Nucleus accumbens (tissue), 56 donors: ENCODE measurements at places on chromosomes 2 and 18.

GRCh38 chr2:216108310-216108966 lies 710 bp upstream of the XRCC5 start:
- no peak for DNase-seq

GRCh38 chr18:47691611-47692010 lies 238.8 kb downstream of the SMAD2 start:
- DNase-seq, result no peak

DNA sequence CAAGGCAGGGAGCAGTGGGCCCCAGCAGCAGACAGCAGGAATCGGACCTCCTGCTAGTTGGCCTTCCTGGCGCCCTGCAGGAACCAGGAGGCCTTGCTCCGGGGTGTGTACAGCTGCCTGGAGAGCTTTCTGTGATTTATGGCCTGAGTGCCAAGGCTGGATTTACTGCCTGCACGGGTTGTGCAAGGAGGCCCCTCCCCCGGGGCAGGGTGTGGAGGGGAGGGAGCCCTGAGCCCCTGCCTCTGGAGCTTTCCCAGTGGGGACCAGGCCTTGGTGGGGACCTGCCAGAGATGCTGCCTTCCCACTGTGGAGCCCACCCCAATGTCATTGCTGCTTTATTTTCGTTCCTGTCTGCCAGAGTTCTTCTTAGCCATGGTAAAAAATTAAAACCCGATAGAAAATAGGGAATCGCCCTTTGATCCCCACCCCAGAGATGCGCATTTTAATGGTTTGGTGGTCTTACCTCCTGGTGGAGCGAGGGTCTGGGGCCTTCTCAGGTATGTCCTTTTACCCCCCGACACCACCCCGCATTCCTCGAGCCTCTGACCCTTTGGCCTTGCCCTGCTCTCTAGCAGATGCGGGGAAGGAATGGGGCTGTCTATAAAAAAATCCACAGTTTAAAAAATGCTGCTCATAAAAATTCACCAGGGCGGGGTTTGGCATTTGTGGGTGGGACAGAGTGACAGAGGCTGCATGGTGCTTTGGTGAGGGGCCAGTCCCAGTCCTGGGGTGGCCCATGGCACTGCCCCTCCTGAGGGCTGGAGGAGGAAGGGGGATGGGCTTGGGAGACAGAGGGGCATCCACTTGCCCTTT lies 6.9 kb upstream of the RALB start:
- no peak for DNase-seq

GRCh38 chr2:217399291-217399690 lies 539.4 kb upstream of the TNP1 start:
- DNase-seq, result no peak

DNA sequence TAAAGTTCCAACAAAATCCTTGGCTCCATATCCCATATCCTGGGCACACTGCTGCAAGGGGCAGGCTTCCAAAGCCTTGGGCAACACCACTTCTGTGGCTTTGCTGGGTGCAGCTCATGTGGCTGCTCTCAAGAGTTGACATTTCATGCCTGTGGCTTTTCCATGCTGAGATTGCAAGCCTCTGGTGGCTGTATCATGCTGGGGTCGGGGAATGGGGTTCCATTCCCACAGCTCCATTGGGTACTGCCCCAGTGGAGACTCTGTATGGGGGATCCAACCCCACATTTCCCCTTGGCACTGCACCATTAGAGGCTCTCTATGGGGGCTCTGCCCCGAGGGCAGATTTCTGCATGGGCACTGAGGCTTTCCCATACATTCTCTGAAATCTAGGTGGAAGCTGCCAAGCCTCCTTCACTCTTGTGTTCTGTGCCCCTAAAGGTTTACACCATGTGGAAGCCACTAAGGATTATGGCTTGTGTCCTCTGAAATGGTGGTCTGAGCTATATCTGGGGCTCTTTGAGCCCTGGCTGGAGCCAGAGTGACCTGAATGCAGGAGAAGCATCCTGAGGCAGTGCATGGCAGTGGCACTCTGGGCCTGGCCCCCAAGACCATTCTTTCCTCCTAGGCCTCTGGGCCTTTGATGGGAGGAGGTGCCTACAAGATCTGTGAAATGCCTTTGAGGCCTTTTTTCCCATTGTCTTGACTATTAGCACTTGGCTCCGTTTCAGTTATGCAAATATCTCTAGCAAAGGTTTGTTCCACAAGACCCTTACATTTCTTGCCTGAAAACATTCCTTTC lies 107.9 kb downstream of the PTGR3 start:
- no peak for DNase-seq

- DNase-seq, result no peak
These were observed 160.2 kb downstream of the GALNT14 start for GRCh38 chr2:30978044-30978443.

DNA sequence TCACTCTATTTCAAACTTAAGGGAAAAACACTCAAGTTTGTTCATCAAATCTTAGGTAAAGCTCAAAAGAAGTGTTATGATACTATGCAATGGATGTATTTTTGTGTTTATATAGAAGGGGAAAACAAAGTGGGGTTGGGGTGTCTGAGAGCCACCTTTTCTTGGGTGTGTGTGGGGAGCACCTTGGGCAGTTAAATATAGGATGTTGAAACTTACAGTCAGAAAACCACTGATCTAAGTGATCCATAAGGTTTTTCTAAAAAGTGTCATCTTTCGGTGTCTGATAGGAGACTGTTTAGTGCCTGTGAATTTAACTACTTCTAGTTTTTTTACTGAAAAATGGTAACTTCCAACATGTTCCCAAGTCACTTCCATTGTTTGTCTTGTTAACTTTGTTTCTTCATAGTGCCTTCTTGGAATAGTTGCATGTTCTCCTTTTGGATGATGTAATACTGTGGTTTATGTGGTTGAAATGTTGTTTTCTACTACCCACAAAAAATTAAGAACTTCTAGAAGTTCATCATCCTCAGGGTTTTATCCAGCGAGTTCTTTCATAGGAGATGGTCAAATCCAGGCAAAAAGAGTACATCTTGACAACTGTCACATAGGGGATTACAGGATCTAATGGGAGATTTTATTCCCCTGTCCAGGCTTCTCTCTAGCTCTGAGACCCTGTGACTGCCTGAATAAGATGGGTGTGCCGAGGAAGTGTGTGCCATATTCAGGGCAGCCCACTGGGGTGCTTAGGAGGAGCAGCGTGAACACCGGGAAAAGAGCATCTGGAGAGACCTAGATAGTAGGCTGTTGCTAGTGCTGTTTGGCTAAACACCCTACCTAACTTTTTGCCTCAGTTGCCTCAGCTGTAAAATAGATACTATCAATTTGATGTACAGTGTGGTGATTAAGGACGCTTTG lies 46.2 kb downstream of the CAB39 start:
- no peak for DNase-seq

GRCh38 chr2:224523626-224524577 lies 61.3 kb downstream of the CUL3 start:
- no peak for DNase-seq

DNA sequence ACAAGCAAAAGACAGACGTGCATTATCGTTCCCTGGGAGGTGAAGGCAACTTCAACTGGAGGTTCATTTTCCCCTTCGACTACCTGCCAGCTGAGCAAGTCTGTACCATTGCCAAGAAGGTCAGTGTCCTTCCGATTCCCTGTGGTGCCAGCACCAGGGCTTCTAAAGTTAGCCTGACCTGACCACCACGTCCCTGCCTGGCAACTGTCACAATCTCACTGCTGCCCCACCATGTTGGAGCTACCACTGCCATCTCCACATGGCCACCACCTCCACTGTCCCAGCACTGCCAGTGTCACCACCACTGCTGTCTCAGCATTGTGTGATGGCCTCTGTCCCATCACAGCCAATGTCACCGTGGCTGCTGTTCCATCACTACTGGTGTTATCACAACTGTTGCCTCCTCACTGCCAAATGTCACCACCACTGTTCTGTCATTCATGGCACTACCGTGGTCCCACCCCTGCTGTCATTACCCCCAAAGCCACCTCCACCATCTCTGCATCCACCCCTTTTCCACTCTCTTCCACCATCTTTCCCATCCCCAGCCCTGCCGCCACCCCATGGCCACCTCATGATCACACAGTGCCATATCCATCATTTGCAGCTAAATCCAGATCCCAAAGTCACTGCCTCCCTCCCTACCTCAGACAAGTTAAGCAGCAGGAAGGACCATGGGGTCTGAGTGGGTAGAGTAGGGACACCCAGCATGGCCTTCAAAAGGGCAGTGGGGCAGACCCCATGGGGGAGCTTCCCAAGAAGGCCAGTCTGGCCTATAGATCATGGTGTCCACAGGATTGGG lies 216.5 kb downstream of the DYSF start:
- DNase-seq, result no peak

DNA sequence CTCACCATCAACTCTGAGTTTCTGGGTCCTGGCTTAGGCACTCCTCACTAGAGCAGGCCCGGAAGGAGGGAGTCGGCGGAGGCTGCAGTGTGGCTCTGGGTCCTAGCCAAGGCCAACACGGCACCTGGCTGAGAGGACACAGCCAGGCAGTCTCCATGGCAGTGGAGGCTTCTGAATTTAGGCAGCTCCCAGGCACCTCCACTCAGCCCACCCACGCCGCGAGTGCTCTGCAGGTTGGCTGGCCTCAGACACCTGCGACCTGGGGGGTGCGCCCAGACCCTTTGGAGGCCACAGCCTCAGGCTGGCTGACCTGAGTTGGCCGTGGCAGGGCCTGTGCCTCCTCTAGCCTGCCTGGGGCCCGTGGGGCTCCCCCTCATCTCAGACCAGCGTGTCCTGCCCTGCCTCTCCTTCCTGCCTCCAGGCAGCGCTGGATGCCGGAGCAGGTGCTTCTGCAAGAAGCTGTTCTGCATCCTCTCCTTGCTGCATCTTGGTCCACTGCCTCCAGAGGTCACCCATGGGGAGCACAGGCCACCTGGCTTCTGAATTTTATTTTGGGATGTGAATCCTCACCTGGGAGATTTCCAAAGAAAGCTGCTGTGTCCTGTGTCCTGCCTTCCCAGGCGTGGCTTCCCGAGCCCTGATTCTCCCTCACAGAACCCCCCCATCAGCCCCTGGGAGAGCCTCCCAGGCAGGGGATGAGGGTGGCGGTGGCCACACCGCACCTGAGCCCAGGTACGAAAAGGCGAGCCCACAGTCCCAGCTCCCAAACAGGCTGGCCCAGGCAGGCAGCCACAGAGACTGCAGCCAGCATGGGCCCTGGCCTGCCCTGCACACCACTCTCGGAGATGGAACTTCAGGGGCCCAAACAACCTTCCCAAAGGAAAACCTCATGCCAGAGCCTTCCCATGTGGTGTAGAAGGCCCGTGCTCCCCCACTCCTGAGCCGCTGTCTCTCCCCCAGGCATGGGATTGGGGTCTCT lies 23.4 kb downstream of the AQP12A start:
- no peak for DNase-seq

DNA sequence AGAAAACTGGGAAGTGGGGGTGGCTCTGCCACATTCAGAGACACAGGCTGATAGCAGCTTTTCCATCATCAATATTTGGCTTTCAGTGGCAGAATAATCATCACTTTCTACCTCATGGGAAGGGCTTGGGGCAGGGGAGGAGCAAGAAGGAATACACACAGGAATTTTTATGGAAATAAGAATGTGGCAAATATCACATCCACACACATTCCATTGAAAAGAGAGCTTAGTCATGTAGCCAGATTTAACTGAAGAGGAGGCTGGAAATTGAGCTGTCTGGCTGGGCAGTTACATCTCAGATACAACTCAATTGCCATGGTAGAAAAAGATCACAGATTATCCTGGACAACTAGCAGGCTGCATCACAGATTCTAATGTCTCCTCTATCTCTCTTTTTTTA lies 1474.0 kb upstream of the ACVR2A start:
- DNase-seq, result no peak

- no peak for DNase-seq
These were observed 71.0 kb downstream of the IL1R2 start for GRCh38 chr2:102062802-102063201.

DNA sequence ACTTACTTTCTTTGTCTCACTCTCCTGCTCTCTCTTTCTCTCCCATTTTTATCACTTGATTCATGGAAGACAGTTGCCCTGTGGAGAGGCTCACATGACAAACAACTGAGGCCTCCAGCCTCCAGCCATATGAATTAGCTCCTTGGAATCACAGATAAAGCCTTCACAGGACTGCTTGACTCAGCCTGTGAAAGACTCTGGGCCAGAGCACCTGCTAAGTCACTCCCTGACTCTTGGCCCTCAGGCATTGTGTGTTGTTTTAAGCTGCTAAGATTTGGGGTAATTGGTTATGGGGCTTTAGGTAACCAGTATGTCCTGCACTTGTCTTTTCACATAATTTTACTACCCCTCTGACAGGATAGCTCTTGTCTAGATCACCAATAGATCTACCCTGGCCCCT lies 334.9 kb downstream of the SOX11 start:
- DNase-seq, result no peak
